ENCODE measurements at places on chromosomes 1 and 21.
A peak's percentile ranks its signal among the peaks of the same experiment; 100 is the strongest.

DNA sequence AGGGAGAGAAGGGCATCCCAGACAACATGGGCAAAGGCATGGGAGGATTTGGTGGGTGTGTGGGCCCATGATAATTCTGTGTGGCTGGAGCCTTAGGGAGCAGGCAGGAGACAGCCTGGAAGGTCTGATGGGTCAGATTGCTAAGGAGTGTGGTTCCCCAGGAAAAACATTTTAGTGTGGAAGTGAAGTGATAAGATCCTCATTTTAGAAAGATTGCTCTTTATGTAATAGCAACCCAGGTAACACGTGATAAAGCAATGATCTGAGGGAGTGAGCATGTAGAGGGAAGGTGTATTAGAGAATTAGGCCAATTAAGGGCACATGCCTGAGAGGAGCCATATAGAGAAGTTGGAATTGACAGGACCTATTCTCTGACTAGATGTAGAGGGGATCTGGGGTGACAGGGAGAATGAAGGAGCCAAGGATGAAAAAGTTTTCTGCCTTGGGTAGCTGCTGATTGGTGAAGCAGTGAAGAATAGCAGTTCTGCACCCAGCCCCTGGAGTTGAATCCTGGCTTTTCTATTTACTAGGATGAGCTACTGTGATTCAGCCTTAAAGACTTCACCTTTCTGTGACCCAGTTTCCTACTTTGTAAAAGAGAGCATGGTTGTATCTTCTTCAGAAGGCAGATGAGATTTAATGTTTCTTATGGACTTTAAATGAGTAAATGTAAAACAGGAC is 18.7 kb upstream of the SLAMF6 start:
- DNase-seq = no peak

GRCh38 chr1:75993661-75994060 is 61.5 kb upstream of the ASB17 start:
- DNase-seq = no peak

GRCh38 chr1:197984289-197984688 is 67.1 kb downstream of the LHX9 start:
- peak; percentile 32 for DNase-seq

GRCh38 chr1:53262000-53262399 is 23.7 kb upstream of the MAGOH start:
- DNase-seq = no peak

DNA sequence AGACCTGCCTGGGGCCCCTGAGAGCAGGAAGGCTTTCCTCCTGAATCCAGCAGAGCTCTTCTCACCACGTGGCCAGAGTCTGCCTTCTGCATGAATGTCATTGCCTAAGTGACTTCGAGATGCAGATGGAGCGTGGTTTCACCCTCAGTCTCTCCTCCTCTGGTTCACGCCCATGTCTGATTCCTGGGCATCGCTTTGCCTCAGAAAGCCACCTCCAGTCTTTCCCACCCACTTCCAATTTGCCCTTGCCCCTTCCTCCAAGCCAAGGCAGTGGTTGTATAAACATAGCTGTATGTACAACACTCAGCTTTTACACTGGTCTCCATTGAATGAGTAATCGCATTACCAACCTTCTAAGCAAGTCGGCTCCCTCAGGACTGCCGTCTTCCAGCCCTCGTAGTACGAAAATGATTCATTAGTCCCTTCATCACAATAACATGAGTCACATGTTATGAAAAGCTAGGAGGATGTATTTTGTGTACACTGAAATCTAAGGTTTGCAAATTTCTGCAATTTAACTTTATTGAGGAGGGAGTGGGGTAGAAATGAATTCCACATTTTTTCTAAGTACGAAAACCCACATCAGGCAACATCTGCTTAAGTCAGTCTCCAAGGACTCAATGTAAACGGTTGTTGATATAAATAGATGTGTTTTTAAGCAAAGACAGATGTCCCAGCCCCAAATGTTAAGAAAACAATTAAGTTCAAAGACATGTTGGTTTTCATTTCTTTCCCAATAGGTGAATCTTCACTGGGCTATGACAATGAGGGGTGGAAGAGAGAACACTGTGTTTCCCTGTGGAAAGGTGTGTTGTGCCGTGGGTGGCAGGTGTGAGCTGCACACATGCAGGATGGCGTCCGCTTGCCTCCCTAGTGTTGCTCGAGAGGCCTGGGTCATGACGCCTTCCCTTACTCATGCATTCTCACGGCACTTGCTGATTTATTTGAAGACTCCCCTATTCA is 32.3 kb upstream of the ETS2 start:
- DNase-seq = peak; percentile 98

GRCh38 chr1:213552045-213552444 is 435.7 kb upstream of the PROX1 start:
- no peak for DNase-seq

- DNase-seq = no peak
Observed at GRCh38 chr1:248737457-248737856, 18.1 kb downstream of the LYPD8 start.

DNA sequence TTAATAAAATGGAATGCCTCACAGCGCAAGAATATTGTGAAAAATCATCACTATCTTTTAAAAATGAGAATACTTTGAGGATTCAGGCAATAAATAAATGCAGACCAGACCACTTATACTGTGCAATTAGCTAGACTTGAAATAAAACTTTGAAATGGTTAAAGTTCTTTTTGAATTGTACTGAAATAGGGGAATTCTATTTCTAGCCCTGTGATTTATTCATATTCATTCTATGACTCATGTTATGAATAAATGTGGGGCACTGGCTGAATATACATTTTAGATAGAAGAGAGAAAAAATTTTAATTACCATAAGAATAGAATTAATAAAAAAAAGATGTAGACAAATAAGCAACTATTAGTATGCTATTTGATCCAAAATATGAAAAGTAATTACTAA is 16.4 kb upstream of the USP25 start:
- DNase-seq = no peak

- no peak for DNase-seq
Observed at GRCh38 chr21:14952916-14953315, 111.9 kb downstream of the NRIP1 start.

- DNase-seq = no peak
Observed at GRCh38 chr1:3577711-3578432, 33.4 kb downstream of the MEGF6 start.

DNA sequence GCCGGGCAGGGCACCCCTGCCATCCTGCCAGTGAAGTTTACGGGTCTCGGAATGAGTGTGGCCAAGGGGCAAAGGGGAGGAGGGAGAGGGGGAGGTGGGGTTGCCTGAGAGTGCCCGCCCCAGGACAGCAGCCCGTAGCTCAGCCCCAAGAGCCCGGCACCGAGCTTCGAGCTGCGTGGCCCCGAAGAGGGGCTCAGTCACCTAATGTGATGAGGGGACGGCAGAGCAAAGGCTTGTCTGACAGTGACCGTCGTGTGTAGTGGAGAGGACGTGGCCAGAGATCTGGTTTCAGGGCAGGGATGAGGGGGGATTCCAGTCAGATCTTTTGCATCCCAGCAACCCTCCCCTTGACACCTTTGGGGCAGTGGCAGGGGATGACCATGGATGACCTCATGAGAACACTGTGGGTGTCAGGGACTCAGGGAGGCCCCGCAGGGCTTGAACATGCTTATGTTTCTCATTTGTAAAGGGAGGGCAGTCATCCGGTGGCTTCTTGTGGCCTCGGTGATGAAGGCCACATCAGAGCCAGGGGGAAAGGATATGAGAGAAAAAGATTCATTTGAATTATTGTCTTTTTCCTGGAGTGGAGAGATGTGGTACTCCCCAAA is 1.1 kb upstream of the TRPM2 start:
- DNase-seq = no peak

GRCh38 chr1:152777510-152778137 is 2.7 kb downstream of the LCE1F start:
- DNase-seq = no peak

GRCh38 chr1:154520333-154520732 is 18.1 kb upstream of the SHE start:
- DNase-seq = no peak

- DNase-seq = no peak
Observed at GRCh38 chr1:221440658-221441057, 301.2 kb downstream of the DUSP10 start.

DNA sequence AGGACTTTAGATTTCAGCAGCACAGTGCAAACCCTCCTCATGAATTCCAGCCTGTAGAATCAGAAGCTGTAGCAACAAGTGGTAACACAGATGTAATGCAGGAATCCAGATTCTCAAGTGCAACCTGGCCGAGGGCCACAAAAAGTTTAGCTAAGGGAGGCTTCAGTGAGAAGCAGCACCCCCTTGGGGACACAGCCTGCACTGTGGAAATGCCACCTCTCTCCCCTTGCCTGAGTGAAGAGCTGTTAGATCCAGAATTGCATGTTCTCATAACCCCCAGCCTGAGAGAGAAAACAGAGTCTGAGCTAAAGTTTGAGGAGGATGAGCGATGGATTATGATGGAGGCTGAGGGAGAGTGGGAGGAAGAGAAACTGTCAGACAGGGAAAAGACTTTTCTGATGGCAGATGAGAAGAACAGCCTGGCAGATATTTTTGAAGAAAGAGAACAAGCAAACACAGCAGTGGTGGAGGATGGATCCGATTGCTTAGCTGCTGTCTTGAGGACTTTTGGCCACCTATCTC is 80.5 kb upstream of the BMP8A start:
- peak; percentile 71 for DNase-seq

GRCh38 chr1:177274687-177275211 is 104.0 kb downstream of the BRINP2 start:
- peak; percentile 39 for DNase-seq

DNA sequence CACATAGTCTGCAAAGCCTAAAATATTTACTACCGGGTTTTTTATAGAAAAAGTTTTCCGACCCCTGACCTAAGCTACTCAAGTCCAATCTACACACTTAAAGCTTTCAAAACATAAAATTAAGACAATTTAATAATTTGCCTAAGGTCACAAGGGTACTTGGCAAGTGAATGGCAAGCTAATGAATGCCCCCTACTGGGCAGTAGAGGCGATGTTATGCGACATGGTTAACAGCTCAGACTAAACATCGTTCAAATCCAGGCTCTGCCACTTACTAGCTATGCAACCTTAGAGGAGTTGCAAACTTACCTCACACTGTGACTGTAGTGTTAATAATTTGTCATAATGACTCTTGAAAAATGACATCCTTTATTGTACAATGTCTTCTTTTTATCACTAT is 317.2 kb upstream of the NFIA start:
- DNase-seq = no peak

GRCh38 chr1:231550448-231550781 is 21.9 kb downstream of the TSNAX start:
- DNase-seq = no peak

- no peak for DNase-seq
Observed at GRCh38 chr1:176903474-176903873, 261.0 kb downstream of the ASTN1 start.

GRCh38 chr1:226601456-226601855 is 52.9 kb downstream of the STUM start:
- no peak for DNase-seq

DNA sequence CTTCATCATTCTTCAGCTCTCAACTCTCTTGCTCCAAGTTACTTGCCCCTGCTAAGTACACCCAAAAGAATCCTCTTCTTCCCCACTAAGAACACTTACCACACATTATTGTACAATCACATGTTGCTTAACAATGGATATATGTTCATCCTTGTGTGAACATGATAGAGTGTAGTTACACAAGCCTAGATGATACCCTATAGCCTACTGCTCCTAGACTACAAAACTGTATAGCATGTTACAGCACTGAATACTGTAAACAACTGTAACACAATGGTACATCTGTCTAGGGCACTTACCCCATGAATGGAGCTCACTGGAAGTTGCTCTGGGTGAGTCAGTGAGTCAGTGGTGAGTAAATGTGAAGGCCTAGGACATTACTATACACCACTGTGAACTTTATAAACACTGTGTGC is 77.4 kb downstream of the RERE start:
- DNase-seq = peak; percentile 19

DNA sequence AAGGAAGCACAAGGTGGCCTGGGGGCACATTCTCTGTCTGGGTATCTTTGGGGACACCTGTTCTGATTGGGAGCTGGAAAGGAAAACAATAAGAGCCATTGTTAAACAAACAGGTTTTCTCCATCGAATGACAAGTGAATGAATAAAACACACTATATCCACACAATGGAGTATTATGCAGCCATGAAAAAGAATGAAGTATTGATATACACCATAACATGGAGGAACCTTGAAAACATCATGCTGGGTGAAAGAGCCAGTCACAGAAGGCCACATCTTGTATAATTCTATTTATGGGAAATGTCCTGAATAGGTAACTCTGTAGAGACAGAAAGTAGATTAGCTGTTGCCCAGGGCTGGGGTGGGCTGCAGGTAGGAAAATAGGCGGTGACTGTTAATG is 11.1 kb downstream of the PROK1 start:
- DNase-seq = no peak

DNA sequence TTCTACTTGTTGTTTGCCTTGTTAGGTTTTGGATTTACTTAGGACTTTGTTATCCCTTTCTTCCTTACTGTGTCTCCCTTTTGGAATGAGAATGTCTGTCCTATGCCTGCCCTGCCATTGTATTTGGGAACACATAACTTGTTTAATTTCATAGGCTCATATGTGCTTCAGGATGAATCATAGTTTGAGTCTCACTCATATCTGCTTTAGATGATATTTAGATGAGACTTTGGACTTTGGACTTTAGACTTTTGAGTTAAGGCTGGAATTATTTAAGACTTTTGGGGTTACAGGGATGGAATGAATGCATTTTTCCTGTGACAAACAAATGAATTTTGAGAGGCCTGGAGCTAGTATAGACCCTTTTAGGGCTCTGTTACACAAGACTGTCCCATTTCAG is 33.4 kb downstream of the PSMG1 start:
- DNase-seq = no peak

GRCh38 chr1:227886993-227887696 is 60.6 kb downstream of the WNT9A start:
- no peak for DNase-seq

- no peak for DNase-seq
Observed at GRCh38 chr1:151710187-151710840, 6.3 kb downstream of the CELF3 start.

DNA sequence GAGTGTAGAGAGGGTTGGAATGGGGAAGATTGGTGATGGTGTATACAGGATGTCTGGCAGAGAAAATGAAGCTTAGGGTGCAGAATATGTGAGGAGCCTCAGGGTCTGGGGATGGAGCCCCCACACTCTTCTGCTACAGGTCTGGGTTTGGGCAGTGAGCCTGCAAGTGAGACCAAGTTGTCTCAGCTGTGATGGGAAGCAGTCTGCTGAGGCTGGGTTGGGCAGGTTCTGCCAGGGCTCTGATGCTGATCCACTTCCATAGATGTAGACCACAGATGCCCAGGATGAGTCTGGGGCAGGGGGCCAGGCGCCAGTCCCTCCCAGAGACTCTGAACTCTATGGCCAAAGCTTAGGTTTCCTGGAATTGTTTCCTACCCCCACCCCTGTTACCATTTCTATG is 516.9 kb downstream of the PTPRU start:
- DNase-seq = no peak

DNA sequence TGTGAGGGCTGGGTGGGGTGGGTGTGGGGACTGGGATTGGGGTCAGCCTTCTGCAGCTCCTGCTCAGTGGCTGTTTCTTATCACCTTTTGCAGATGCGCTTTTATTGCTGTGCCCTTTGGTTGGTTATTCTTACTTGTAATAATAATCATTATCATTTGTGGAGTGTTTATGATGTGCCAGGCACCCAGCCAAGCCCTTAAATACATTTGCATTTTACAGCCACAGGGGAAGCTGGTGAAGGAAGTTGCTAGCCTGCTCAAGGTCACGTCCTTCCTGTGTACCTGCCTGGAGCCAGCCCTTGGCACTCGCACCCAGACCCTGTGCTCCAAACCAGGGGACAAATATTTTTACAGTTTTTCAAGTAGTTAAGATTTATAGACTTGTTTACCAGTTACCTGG is 144.0 kb downstream of the PGBD5 start:
- DNase-seq = no peak

- no peak for DNase-seq
Observed at GRCh38 chr1:153087652-153088051, 6.7 kb downstream of the SPRR2E start.

All from BJ (cell line).